ENCODE measurements at places on chromosomes 16 and 17.

DNA sequence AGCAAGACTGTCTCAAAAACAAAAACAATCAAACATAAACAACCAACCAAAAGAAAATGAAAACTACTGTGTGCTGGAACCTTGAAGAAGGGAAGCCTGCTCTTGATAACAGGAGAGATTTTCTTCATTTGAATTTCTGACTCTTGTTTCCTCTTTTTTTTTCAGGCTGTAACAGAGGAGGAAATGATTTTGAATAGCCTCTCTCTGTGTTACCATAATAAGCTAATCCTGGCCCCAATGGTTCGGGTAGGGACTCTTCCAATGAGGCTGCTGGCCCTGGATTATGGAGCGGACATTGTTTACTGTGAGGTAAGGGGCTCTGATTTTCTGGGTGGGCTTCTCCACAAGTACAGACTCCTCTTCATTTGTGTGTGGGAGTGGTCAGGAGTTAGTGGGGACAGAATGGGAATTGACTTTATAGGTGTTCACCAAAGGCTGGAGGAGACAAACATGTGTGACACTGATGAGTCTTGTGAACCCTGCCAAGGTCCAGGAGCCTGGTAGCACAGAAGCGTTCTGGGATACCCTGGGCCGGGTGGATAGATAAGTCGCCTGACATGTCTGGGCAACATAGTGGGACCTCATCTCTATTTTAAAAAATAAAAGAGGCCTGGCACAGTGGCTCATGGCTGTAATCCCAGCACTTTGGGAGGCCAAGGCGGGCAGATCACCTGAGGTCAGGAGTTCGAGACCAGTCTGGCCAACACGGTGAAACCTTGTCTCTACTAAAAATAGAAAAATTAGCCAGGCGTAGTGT is 14.9 kb downstream of the DUS2 start:
- no peak for DNase-seq

DNA sequence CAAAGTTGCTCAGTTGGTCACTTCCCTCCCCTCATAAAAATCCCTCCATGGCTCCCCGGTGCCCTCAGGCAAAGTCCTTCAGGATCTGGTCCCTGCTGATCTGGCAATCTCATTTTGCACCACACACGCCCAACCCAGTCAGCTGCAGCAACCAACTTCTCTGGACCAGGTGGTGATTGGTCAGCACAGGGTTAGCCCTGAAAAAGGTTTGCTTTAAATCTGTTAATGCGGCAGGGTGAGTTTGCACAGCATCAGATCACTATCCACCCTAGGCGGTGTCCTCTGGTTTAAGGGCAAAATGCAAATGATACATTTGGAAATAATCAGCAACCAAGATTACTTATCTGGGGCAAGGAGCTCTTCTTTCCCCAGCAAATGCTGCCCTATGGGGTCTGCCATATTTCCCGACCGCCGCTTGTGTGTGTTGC is 42.9 kb upstream of the TNRC6C start:
- DNase-seq = no peak

DNA sequence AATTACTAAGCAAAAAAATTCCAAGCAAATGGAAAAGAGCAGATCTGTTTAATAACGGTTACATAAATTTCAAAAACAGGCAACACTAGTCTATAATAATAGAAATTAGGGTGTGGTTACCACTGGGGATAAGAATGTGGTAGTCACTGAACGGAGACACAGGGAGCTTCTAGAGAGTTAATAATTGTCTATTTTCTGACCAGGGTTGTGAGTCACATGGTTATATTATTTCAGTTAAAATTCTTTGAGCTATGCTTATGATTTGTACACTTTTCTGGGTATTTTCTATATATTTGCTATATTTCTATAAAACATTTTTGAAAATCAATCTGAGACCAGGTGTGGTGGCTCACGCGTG is 433.9 kb upstream of the MAF start:
- DNase-seq = no peak

DNA sequence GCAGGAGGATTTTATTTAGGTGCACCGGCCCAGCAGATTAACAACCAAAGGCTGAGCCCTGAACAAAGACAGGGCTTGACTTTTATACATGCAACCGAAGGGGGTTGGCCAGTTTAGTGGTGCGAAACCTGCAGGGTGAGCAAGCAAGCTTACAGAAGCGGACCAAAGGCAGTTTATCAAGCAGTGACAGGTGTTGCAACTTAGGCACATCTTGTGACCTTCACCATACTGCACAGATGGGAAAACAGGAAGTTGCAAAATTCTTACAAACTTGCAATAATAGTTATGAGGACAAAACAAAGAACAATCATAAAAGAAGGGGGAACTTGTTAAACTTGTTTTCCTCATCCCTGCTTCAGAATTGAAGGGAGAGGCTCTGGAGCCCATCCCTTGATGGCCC is 1265.1 kb downstream of the CDH8 start:
- DNase-seq = no peak

DNA sequence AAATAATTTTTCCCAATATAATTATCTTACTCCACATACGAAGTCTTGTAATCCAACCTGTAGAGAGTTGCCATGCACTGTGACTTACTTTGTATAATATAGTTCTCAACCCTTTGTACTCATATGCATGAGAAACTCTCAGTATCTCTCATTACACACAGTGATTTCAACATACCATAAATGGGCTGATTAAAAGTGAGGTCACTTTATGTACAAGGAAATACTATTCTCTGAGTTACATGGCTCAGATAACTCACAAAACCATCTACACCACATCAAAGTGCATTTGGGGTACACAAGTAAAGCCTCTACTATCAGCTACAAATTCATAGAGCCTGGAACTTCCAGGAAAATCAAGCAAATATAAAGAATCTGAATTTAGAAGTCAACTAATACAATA is 27.9 kb downstream of the SLFN12 start:
- peak; percentile 9 for DNase-seq

GRCh38 chr16:84785843-84786581 is 33.8 kb upstream of the CRISPLD2 start:
- no peak for DNase-seq

DNA sequence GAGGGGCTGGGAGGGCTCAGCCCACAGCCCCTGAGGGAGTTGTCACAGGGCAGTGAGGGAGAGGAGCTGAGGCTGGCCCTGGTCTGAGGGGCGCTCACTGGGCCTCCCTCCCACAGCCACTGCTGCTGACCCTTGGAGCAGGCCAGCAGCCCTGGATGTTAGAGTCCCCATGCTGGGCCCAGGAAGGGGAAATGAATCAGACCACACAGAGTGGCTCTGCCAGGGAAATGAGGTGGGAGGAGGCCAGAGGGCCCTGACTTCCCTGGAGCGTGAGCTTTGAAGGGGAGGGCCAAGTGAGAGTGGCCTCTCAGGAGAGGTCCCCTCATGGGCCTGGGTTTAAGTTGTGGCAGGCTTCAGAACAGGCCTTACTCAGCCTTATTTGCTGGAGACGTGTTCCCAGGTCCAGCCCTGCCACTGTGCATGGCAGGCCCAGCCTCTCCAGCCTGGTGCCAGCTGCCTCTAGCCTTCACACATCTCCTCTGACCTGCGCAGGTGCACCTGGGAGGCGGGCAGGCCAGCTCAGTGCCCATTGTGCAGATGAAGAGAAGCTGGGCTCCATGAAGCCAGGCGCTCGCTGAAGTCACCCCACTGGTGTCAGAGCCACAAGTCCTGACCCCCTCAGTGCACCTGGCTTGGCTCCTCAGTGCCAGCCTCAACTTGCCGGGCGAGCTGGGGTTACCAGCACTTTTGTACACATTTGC is 15.4 kb downstream of the GPT2 start:
- DNase-seq = peak; percentile 66

DNA sequence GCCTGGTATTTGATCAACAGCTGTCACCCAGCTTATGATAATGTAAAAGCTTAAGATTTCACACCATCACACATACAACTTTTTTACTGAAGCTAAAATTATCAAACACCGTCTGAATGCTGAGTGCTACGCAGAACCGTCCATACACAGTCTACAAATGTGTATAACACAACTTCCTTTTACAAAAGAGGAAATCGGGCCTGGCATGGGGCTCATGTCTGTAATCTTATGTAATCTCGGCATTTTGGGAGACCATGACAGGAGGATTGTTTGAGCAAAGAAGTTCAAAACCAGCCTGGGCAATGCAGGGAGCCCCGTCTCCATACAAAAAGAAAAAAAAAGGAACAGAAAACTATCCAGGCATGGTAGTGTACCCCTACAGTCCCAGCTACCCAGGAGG is 19.6 kb upstream of the QRICH2 start:
- DNase-seq = no peak

GRCh38 chr17:38616361-38616760 is 10.6 kb upstream of the SRCIN1 start:
- no peak for DNase-seq

GRCh38 chr17:43628089-43628650 is 33.6 kb downstream of the MEOX1 start:
- DNase-seq = no peak

DNA sequence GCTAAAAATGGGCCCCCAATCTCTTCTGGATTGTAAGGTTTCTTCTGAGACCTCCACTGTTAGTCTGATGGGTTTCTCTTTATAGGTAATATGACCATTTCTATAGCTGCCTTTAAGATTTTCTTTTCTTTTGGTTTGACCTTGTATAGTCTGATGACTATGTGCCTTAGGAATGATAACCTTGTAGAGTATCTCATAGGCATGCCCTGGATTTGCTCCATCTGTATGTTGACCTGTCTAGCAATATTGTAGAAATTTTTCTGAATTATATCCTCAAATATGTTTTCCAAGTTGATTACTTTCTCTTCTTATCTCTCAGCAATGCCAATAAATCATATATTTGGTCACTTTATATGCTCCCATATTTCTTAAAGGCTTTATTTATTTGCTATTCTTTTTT is 1403.8 kb upstream of the GOT2 start:
- DNase-seq = peak; percentile 70

- no peak for DNase-seq
Observed at GRCh38 chr16:8631373-8631772, 9.9 kb downstream of the METTL22 start.

- DNase-seq = no peak
Observed at GRCh38 chr16:87459027-87459426, 33.8 kb downstream of the ZCCHC14 start.

Measured in ELR (cell line).